ENCODE measurements at places on chromosomes 4 and X.
A peak's percentile ranks its signal among the peaks of the same experiment; 100 is the strongest.

DNA sequence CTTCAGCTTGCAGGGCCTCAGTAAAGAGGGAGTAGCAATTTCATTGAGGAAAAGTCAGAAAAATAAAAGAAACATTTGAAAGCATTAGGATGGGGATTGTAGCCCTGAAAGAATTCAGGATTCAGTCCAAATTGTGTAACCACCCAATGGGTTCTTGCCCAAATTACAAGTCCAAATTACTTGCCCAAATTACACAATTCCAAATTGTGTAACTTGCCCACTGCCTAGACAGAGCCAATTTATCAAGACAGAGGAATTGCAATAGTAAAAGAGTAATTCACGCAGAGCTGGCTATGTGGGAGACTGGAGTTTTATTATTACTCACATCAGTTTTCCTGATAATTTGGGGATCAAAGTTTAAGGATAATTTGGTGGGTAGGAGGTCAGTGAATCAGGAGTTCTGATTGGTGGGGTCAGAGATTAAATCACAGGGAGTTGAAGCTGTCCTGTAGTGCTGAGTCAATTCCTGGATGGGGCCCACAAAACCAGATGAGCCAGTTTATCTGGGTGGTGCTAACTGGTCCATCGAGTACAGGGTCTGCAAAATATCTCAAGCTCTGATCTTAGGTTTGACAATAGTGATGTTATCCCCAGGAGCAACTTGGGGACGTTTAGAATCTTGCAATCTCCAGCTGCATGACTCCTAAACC lies 18.1 kb upstream of the PAGE5 start:
- no peak for DNase-seq

DNA sequence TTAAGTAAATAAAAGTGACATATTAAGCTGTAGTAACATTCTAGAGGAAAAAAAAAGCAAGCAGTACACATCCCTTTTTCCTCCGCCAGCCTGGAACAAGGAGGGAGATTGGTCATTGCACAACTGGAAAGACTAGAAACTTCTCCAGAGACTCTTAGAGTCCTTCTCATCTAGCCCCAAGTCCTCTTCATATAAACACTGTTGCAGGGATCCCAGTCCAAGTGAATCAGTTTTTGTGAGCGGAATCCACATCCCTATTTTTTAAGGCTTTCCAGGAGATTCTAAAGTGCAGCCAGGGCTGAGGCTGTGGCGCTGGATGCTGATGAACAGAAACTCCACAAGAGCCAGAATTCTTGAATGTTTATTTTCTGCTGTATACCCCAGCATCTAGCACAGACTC lies 23.8 kb downstream of the REELD1 start:
- no peak for DNase-seq

DNA sequence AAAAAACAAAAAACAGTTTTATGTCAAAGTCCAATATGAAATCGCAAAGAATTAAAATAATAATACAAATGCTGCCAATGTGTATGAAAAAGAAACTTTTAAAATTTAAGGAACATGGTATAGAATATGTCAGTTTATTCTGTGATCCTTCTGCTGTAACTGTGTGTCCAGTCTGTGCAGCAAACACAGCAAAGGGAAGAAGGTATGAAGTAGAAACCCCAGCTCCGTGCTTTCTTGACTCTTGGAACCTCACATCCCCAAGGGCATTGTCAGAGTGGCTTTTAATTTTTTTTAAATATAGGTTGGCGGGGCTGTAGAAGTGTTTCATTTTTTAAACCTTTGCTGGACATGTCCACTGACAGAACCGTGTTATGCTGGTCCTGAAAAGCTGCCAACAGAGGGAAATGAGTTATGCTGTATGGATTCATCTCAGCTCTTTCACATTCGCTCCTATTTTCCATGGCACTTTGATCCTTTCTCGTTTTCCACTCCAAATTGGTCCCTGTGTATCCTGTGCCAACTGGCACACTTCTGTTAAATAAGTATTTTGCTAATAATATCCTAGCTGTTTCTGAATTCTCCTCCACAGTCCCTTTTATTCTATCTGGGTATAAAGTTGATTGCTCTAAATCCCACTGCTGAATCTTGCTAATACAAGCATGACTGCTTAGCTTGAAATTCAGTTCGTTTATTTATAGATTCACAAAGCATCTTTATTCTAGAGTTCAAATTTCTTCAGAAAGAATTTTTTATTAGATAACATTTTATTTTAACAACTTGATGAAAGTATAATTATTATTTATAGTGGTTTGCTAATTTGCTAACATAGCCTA lies 127.0 kb upstream of the DDIT4L start:
- DNase-seq: no peak

DNA sequence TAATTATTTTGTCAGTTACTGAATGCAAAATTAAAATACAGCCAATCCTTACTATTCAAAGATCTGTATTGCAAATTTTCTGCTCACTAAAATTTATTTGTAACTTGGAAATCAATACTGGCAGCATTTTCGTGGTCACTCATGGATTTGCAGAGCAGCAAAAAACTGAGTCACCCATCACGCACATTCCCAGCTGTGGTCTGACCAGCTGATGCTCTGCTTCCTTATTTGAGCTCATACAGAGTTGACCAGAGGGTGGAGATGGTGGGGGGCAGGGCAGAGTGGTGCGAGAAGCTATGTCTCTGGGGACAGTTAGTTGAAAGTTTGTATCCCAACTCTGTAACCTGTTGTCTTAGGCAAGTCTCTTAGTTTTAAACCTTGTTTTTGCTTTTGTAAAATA lies 214.8 kb downstream of the SPCS3 start:
- DNase-seq: peak; percentile 93

- DNase-seq: no peak
Measured at GRCh38 chr4:26860922-26861433, 337 bp downstream of the STIM2 start.

DNA sequence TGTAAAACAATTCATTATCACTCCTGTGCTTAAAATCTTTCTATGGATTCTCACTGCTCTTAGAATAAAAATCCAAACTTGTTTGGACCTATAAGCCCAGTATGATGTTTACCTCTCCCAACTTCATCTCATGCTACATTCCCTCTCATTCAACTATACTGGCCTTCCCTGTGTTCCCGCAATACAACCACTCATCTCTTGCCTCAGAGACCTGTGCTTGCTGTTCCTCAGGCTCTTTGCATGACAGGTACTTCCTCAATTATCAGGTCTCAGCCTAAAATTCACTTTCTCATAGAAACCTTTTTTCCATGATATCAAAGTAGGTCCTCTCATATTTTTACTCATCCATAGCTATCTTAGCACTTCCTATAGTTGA lies 71.7 kb downstream of the ENOX2 start:
- no peak for DNase-seq

- DNase-seq: no peak
Measured at GRCh38 chr4:166518776-166519175, 645.7 kb downstream of the TLL1 start.

- DNase-seq: no peak
Measured at GRCh38 chrX:64894454-64895038, 81.7 kb downstream of the ZC4H2 start.

DNA sequence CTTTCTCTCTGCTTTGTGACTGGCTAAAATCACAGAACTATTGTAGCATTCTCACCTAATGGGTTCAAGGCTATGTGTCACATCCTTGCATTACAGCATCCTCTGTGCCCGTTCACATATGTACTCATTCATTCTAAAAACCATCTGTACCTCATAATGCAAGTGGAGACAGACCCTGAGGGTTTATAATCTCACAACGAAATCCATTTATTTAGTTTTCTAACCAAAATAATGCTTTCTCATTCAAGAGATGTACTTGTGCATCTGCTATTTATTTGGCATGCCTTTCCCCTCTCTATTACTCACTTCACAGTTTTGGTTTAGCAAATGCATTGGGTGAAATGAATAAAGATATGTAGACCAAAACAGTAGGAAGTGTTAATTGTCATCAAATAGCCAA lies 261.5 kb downstream of the DCHS2 start:
- DNase-seq: no peak

GRCh38 chr4:72119946-72120345 lies 88.1 kb downstream of the NPFFR2 start:
- no peak for DNase-seq

DNA sequence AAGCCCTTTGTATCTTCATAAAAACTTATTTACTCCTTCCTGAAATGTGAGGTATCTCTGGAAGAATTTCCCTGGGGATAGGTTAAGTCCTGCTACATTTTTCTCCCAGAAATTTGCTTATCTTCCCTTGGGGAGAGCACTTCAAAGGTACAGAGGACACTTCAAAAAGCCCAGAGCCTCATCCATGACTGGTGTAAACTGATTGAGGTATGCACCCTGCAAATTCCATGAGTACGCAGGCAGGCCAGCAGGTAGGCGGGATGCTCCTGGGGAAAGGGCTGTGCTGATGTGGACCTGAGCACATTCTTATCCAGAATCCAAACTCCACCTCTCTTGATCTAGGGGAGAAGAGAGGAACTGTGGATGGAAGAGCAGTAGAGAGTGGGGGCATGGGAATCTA lies 26.3 kb upstream of the RASGEF1B start:
- no peak for DNase-seq

DNA sequence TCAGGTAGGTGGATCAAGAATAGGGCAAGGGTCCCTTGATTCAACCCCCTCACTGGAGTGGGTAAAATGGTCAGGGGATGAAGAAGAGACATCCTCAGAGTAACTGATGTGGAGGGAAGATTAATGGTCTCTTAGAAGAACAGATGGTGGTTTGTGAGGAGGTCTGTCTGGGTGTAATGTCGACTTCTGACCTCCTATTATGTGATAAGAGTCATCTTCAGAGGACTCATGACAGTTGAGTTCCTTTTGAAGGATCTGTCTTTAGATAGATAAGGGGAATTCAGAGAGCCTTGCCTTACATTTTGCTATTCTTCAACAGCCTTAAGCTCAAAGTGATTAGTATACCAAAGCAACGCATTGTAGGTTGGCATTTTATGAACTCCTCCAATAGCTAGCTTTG lies 27.1 kb upstream of the MAGEA8 start:
- DNase-seq: no peak

DNA sequence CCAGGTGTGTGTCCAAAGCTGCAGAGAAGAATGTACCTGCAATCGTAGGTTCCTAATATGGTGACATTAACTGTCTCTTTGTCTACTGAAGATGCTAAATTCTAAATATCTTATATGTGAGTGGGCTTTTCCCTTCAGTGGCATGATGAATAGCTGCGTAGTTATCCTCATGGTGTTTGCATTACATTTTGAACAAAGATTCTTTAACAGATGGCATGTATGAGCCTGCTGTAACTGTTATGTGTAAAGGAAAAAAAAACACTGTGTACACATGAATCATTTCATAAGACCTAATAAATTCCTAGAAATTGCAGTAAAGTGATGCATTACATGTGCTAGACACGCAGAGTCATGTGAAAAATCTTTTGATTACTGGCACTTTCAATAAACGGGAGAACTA lies 288.0 kb downstream of the SH2D1A start:
- DNase-seq: no peak

- no peak for DNase-seq
Measured at GRCh38 chr4:24472161-24472510, 112.2 kb downstream of the DHX15 start.

- DNase-seq: no peak
Measured at GRCh38 chr4:111120191-111120590, 497.3 kb upstream of the PITX2 start.

All from skeletal muscle cell (primary cell).